ENCODE measurements at places on chromosomes 4 and X. TPM values are rescaled to one million over a fixed set of nuclear protein-coding genes. Genes with fewer than 3 reads are reported as not detected.

The RBM47 gene
- 6.4 TPM for total RNA-seq

The ARAP2 gene
- 0.22 TPM for total RNA-seq

- H3K36me3 ChIP-seq, result no peaks in the 10 kb centered on the region
- no peak overlapping the region for H3K4me3 ChIP-seq
- H3K27ac ChIP-seq, result no peak overlapping the region
- H3K4me1 ChIP-seq, result no peaks in the 10 kb centered on the region
- no peaks in the 10 kb centered on the region for H3K27me3 ChIP-seq
- no peak for DNase-seq
Measured at GRCh38 chr4:35182451-35182850, 1061.9 kb downstream of the ARAP2 start.

DNA sequence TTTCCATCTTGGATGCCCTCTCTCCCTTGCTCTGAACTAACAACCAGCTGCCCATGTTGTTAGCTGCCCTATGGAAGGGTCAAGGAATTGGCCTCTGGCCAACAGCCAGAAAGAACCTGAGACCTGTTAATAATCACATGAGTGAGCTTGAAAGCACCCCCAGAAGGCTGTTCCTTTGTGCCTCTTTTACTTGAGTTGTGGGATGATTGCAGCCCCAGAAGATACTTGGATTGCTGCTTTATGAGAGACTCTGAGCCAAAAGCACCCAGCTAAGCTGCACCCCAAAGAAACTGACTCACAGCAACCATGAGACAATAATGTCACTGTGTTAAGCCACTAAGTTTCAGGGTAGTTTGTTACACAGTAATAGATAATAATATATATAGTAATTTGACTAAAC, 73.3 kb downstream of the FRYL start:
- peaks cover 10% of the 10 kb centered on the region for H3K36me3 ChIP-seq
- no peak for DNase-seq

- no peaks in the 10 kb centered on the region for H3K27me3 ChIP-seq
- H3K36me3 ChIP-seq, result no peaks in the 10 kb centered on the region
- no peak overlapping the region for H3K27ac ChIP-seq
Measured at GRCh38 chr4:137310593-137311490, 221.5 kb downstream of the PCDH18 start.

GRCh38 chr4:152090543-152090942, 329.7 kb upstream of the GATB start:
- H3K4me3 ChIP-seq, result no peak overlapping the region
- peaks cover 21% of the 10 kb centered on the region for H3K27me3 ChIP-seq
- no peak overlapping the region for H3K27ac ChIP-seq
- no peak for DNase-seq
- no peaks in the 10 kb centered on the region for H3K4me1 ChIP-seq
